ENCODE measurements at places on chromosomes 12 and 14.

- peak; percentile 21 for DNase-seq
Observed at GRCh38 chr14:69763761-69764510, 3.0 kb upstream of the SRSF5 start.

DNA sequence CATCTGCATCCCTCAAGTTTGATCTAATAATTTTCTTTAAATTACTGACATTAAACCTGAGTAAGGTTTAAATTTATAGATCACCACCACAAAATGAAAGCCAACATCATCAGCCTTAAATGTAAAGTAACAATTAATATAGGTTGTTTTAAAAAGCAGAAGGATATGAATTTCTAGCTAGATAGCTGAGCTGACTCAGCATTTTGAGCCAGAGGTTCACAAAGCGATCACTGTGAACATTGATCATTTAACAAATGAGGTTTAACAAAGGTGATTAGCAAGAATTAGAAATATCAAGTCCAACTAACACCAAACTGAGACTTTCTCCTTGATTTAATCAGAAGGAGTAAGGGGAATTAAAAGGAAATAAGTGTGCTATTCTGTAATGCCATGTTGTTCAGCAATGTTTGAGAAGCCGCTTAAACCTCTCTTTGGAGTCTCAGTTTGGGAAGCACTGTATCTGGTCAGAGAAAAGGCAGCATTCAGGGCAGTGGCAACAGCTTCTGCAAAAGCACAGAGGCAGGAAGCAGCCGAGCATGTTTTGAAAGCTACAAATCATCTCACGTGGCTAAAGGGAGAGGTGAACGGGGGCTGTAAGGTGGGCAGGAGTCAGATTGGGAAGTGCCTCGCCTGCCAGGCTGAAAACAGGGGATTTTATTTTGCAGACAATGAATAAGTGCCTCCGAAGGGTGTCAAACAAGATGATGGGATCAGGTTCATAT is 19.6 kb downstream of the RIMBP2 start:
- no peak for DNase-seq

DNA sequence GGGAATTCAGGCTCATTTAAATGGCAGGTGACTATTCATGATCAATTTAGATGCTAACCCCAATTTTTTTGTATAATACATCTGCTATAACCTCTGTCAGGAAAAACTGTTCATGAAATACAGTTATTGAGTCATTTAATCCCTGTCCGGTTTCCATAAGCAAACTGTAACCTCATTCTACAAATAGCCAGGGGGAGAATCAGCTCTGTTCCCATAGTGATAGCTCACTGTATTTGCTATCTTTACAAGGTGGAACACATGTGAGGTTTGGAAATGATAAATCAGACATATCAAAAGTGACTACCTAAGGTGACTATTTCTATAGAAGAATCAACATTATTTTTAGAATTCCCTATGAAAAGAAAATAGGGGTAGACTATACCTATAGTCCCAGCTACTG is 38.6 kb upstream of the VPS33A start:
- peak; percentile 51 for DNase-seq

DNA sequence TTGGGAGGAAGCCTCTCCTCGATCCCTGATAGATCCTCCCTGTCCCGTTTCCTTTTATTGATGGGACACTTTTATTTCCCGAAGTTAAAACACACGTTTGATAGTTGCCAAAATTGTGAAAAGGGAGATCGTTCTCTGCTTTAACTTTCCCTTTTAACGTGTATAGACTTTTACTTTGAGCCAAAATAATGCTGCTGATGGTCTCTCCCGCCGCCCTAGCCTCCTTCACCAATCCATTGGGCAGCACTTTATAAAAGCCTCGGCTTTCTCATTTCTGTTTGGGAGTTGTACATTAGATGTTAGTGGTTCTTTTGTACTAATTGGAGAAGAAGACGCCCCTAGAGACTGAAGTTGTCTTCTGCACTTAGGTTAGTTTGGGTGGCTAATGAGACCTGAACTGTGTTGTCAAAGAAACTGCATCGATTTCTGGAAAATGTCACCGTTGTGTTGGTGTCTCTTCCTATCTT is 1.4 kb downstream of the TMTC2 start:
- peak; percentile 21 for DNase-seq

- DNase-seq: peak; percentile 50
Observed at GRCh38 chr12:90393089-90393488, 561.9 kb downstream of the CCER1 start.

GRCh38 chr12:47935184-47935583 is 28.2 kb upstream of the TMEM106C start:
- DNase-seq: no peak

DNA sequence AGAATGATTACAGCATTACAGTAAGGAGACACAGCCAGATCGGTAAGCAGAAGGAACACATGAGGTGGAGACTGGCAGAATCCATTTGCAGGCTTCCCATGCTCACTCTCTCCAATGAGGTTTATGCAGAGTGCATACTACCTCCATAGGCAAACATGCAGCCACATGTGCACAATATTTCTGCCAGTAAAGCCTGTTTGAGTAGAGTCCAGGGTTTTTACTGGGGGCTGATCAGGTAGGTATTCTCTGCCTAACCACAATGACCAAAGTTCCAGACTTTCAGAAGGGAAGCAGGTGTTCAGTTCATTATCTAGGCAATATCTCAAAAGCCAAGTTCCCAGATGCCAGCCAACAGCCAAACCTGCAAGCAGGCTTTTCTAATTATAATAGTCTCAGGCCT is 31.1 kb downstream of the INTS13 start:
- DNase-seq: no peak

- no peak for DNase-seq
Observed at GRCh38 chr12:130938186-130938585, 15.5 kb upstream of the ADGRD1 start.

DNA sequence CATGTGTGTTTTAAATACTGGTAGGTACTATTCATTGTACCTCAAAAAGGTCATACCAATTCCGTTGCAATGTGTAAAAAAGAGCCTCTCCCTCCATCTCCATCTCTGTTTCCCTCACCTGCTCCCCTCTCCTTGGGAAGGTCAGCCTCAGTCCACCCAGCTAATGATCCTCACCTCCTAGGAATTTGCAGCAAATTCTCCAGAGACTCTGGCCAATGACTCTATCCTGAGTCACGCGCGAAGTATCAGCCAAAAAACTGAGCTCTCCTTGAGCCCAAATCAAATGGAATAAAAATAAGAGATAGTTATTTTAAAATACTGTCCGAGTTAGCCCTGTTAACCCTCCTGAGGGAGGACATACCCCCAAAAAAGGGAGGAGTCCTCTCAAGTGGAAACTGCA is 148.4 kb downstream of the DPF3 start:
- DNase-seq: peak; percentile 56

GRCh38 chr12:60539592-60539991 is 943.8 kb downstream of the SLC16A7 start:
- no peak for DNase-seq

GRCh38 chr14:76964695-76965094 is 63.8 kb downstream of the IRF2BPL start:
- no peak for DNase-seq

DNA sequence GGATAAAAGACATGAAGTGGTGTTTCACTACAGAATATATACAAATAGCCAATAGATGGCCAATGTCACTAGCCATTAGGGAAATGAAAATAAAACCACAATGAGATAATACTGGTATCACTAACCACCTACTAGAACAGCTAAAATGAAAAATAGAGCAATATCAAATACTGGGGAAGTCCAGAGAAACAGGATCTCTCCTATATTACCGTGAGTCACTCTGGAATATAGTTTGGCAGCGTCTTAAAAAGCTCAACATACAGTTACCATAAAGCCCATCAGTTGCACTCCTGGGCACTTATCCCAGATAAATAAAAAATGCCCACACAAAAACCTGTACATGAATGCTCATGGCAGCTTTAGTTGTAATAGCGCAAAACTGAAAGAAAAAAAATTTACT is 101.7 kb downstream of the TMTC1 start:
- peak; percentile 43 for DNase-seq

GRCh38 chr14:76502638-76503037 is 126.7 kb downstream of the ESRRB start:
- no peak for DNase-seq

DNA sequence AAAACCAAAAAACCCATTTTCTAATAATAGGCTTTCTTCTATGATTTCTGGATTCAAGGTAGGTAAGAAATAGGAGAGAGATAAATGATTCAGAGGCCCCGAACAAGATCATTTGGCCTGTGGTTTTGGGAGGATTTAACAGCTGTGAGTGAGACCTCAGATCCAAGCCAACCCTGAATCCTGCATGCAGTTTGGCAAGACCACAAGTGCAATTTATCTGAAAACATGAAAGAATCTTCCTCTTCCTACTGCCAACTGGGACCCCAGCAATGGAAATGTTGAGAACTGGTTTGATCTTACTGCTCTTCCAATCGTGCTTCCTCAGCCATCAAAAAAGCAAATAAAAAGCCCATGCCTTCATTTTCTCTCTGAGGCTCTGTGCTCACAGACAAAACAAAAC is 519.7 kb upstream of the TBX3 start:
- DNase-seq: no peak

DNA sequence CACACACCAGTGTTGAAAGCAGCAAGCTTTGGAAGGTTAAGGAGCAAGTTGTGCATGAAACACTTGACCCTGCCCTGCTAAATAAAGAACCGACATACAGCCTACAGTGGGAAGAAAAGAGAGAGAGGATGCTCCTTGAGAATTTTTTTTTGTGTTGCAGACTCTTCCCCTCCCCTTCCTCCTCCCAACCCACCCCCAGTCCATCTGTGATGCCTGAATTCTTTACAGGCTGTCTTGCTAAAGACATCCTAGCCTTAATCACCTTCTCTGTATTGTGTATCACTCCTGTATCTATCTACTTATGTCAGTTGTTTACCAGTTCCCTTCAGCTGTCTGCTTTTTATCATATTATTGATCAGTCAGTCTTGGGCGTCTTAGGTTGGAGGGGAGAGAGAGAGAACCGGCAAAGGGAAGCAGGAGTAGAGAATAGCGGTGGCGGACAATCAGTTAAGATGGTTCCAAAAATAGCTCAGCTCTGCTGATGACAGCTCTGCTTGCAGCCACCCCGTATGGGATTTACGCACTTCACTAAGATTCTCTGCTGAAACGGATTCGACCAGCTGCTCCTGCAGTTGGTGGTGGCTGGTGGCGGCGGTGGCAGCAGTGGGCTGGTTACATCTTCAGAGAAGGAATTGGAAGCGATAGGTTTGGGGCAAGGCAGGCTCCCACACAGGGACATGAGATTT is 664.7 kb downstream of the NRXN3 start:
- no peak for DNase-seq

DNA sequence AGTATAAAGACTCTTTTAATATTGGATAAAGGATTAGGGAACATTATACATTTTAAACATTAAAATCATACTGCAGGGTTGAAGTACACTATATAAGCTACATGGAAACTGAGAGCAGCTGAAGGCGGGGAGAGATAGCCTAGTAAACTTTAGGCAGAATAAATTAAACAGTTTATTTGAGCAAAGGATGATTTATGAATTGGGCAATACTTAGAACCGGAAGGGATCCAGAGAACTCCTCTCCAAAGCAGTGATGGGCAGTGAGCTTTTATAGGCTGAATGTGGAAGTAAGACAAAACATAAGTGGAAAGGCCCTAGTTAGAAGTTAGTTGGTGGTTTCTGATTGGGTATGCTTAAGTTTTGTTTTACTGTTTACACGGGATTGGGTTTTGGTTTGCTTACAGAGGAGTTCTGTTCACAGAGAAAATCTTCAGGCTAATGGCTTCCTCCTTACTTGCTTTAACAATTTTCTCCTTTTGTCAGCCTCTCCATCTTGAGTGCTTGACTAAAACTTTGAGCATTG is 18.9 kb downstream of the LEMD3 start:
- DNase-seq: no peak

DNA sequence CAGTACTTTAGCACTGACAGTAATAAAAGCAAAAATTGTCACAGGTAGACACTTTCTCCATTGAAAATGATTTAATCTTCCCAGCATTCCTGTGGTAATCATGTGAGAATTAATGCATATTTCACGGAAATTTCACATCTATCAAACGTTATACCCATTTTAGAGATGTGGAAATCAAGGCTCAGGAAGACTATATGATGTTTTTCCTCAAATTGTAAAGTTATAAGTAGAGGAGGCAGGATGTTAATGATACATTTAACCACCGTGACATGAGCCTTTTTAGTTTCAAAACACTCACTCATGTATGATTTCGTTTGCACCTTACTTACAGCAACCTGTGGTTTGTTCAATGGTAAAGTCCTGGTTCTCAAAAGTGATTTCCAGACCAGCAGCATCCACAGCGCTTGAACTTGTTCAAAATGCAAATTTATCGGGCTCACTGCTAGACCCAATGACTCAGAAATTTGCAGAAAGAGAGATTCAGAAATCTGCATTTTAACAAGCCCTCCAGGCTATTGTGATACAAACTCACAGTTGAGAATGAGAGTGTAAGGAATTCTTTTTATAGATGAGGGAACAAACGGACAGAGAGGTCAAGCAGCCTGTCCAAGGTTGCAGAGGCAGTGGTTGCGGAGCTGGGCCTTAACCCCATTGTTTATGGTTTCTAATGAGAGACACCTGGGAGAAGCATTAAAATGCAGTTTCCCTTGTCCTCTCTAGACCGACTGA is 654.8 kb upstream of the TBX3 start:
- peak; percentile 26 for DNase-seq

DNA sequence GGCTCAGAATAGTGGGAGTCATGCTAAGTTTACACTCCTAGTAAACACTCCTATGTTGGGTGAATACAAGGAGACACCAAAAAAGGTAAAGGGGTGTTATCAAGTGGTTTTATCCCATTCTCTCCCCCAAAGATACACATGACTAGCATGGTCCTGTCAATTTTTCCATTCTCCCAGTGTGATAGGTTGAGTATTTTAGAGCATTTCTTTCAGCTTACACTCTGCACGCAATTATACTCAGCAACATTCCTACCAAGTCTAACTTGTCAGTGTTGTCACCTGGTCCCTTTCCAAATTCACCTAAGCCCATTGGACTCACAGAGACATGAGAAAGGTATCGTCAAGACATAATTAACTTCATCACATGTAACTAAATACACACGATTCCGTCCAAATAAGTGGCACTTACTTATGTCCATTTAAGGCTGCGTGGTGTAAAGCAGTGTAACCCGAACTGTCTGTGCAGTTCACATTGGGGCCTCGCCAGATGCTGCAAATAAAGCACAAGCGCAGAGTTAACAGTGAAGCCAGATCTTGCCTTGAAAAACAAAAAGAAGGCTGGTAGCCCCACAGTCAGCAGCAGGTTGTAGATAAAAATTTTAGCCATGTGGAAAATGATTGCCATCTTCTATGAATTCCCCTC is 159.7 kb downstream of the ANKS1B start:
- DNase-seq: no peak

GRCh38 chr12:118022728-118023109 is 6.2 kb downstream of the RFC5 start:
- DNase-seq: no peak

DNA sequence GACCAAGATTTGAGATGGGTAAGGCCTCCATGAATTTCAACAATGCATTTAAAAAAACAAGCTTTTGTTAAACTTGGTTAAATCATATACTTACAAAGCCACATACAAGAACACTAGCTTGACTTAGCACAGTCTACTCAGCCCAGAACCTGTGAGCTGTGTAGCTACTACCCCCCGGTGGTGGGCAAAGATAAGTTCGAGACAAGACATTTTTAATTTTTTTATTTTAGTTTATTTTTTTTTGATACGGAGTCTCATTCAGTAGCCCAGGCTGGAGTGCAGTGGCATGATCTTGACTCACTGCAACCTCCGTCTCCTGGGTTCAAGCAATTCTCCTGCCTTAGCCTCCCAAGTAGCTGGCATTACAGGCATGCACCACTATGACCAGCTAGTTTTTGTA is 3.7 kb upstream of the NECAP1 start:
- peak; percentile 28 for DNase-seq

- DNase-seq: no peak
Observed at GRCh38 chr12:52011602-52012214, 5.0 kb downstream of the TAMALIN start.

GRCh38 chr12:21129351-21129750 is 1.6 kb upstream of the SLCO1B1 start:
- no peak for DNase-seq
